CD4-positive, alpha-beta T cell treated with Interferon alpha-2 for 1 hour (primary cell): ENCODE measurements at places on chromosomes 11 and 22.

DNA sequence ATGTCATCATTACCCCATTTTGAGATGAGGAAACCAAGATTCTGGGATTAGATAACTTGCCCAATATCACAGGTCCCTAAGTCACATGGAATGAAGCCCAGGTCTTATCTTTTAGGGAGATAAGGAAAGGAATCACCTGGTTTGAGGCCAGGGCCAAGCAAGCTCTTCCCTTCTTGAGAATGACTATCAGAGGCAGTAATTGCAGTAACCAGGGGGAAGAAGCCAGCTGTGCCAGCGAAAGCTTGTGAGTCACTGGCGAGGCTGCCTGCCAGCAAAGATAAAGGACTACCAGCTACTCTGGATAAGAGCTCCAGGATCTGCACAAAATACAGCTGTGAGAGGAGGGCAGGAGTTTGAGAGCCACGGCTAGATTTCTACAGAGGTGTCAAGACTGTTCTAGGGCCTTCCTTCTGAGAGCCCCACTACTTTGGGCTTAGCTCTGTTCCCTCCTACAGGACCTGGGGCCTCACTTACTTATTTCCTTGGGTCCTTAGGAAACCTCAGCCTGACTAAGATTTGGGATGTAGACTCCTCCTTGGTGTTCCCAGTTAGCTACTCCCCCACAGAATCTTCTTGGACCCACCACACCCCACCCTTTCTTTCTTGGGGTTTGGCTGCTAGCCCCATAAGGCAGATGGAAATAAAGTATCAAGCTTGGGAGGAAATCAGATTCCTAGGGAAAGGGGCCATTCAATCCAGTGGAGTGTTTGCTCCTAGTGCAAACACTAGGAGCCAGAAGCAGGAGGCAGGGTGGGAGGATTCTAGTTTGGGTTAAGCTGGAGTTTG lies 9.7 kb upstream of the CCKBR start:
- DNase-seq = no peak

DNA sequence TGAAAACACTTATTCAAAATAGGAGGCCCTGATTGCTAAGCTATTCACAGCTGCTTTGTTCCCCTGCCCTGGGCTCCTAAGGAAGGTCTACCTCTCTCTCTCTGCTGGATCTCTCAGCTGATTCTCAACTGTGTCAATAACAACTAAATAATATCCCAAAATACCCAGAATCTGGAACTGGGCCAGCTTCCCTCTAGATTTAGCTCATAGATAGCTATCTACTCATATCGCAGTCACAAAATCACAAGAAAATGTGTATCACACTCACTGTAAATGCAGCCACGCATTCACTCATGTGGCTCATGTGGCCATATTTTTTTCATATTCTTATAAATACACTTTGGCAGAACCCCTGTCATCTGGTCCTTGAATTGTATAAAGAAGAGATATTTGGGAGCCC lies 555.1 kb downstream of the OPCML start:
- no peak for DNase-seq

GRCh38 chr11:71281204-71281603 lies 28.8 kb upstream of the SHANK2 start:
- DNase-seq = no peak

GRCh38 chr22:34579519-34579918 lies 486.4 kb upstream of the ISX start:
- DNase-seq = no peak

GRCh38 chr11:94932503-94932902 lies 40.9 kb downstream of the CWC15 start:
- no peak for DNase-seq

DNA sequence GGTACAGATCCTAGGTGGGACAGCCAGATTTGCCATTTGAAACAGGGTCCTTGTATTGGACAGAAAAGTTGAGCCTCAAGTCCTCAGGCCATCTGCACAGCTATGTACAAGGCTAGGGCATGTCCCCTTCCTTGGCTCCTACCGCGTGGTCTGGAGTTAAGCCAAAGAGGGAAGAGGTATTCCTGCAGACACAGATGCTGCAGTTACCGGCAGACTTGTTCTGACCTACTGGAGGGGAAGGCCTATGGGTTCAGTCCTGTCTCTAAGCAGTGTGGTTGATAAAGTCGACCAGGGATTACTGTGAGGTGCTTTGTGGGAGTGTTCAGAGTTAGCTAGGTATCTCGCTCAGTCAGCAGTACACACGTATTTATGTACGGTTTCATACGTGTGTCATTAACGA lies 180.6 kb downstream of the ADAMTS15 start:
- no peak for DNase-seq

- no peak for DNase-seq
These were observed 20.9 kb downstream of the ATXN10 start for GRCh38 chr22:45692549-45692948.

GRCh38 chr11:121936370-121936769 lies 179.6 kb downstream of the BLID start:
- no peak for DNase-seq

GRCh38 chr11:100550912-100551632 lies 136.0 kb upstream of the ARHGAP42 start:
- no peak for DNase-seq

- DNase-seq = no peak
These were observed 11.8 kb downstream of the SPECC1L start for GRCh38 chr22:24282401-24282800.

- no peak for DNase-seq
These were observed 300.5 kb downstream of the NTM start for GRCh38 chr11:131670876-131671275.

- no peak for DNase-seq
These were observed 908.6 kb downstream of the NTM start for GRCh38 chr11:132278801-132279574.

DNA sequence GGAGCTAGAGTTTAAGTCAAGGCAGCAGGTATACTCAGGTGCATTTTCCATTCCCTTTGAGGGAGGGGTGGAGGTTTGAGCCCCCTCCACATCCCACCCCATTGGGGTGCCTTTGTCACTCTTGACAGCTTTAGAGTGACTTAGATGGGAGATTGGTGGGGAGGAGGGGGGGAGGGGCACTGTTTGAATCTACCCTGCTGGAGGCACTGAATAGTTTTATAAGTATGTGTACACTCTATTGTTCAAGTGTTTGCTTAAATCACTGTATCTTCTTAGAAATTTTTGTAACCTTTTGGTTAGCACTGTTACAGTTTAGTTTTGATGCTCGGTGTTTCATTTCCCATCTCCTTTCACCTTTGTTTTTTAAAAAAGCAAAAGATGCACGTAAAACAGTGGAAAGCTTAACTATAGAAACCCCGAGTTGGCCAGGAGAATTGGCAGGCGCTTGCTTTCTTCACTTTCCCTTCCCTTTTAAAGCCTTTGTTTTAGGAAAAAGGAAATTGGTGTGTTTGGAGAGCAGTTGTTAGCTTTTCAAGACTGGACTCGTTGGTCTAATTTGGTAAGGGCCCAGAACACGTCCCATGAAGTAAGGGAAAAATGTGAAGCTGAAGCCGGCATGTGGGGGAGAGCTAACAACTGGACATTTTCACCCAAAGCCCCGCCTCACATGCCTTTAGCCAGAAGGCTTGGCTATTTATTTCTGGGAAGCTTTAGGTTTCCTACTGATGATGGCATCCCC lies 42.8 kb downstream of the TNRC6B start:
- DNase-seq = no peak

DNA sequence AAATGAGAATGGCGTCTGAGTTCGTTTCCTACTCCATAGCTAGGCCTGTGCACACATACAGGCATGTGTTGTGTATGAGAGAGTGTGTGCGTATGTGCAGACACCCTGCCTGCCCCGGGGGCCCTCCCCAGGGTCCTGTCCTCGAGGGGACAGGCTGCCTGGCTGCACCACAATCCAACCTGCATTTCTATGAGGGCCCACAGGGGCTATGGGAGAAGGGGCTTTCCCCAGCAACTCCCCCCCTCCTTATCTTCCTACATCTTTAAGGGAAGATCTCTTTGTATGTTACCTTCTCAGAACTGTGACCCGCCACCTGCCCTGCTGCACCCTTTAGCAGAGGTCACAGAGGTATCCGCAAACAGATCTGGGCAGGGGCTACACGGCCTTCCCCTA lies 14.9 kb downstream of the ADORA2A start:
- no peak for DNase-seq

GRCh38 chr11:84019571-84020194 lies 733.5 kb upstream of the CCDC90B start:
- no peak for DNase-seq

- DNase-seq = no peak
These were observed 621.2 kb downstream of the NTM start for GRCh38 chr11:131991606-131992005.
